ENCODE measurements at places on chromosomes 7 and 10.

GRCh38 chr7:30389791-30390190 is 88.8 kb downstream of the NOD1 start:
- DNase-seq, result no peak

DNA sequence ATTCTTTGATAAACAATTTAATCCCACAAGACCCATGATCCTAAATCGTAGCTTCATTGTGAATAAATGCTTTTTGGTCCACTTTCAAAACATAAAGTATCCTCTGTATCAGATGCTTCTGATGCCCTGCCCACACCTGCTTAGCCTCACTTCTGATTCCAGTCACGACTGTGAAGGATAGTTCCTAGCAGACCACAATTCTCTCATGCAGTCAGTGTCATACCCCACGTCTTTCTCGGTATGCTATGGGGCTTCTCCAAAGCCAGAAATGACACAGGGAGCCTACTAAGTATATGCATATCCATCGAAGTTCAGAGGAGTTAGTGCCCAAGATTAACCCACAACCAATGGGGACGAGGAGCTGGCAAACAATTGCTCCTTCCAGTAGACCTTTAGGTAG is 27.6 kb upstream of the CTNNA3 start:
- DNase-seq, result no peak

DNA sequence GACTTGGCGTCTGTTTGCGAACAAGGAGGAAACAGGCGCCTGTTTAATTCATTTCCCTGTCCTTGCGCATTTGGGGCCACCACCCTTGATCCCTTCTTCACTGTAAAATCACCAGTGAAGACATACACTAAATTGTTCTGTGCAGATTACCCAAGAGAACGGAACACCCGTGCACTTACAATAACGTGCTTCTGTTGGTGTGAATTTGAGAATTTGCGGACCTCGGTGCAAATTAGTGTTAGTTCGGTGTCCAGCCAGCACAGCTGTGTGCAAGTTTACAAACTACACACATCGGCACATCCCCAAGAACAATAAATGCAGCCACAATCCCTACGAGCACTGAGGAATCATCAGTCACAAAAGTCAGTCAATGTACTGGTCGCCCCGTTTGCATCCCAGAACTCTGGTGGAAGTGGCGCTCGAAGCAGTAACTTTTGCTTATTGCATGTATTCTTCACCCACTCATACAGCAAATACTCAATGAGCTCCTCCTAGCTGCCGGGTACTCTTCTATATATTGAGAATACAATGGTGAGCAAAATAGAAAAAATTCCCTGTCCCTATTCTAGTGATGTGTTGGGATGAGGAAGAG is 786 bp upstream of the CNOT4 start:
- DNase-seq, result no peak

GRCh38 chr7:41889472-41889871 is 186.6 kb upstream of the INHBA start:
- DNase-seq, result no peak

DNA sequence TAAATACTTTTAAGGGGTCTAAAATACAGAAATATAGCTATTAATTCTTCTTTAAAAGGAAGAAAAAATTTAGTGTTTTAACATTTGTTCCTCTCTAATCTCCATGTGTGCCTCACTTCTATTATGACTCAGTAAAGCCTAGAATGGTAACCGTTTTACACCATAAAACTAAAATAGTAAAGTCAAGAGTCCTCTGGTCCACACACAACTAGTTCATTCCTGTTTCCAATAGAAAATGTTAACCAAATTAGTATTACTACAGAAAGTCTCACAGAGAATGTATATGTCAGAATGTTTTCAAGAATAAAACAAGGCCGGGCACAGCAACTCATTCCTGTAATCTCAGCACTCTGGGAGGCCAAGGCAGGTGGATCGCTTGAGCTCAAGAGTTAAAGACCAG is 55.8 kb downstream of the CNOT4 start:
- DNase-seq, result no peak

DNA sequence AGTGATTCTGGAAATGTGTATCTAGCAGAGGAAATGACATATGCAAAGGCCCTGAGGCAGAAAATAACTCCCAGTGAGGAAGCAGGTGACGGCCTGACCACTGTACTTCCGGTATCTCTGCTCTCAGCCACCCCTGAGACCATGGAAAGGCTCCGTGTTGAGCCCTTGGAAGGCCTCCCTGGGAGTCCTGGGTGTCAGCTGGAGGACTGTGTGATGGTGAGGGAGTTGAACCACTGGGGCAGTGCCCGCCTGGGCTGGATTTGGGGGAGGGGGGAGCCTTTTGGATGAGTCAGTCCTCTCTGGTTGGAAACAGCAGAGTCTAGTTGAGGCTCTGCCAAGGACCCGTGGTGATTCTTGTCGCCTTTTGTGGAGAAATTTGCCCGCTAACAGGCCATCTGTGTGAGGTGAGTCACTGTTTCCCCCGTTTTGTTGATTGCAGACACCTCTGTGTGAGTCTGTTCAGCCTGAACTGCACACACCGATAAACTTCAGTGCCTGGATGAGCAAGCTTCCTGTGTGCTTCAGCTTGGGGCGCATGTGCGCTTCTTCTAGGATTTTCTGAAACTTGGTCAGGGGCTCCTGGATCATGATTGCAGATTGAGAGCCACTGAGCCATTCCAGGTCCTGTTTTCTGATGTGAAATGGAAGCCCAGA is 98.6 kb downstream of the GRK5 start:
- DNase-seq, result peak; percentile 77

- no peak for DNase-seq
Measured at GRCh38 chr7:55198634-55199392, 166.3 kb upstream of the LANCL2 start.

DNA sequence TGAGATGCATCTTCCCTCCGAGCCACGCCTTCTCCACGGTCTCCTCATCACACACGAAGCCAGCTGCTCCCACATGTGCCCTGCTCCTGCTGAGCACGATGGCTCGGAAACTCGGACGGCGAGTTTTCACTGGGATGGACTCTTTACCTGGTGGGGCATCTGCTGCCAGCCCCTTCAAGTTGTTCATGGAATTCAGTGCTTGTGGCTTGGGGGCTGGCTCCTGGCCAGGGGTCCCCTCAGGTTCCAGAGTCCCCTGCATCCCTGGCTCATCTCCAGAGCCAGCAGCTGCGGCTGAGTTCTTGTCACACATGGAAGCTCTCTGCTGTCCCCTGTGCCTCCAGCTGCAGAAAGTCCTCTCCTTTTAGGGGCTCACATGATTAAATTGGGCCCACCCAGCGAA is 654.0 kb downstream of the SDK1 start:
- no peak for DNase-seq

DNA sequence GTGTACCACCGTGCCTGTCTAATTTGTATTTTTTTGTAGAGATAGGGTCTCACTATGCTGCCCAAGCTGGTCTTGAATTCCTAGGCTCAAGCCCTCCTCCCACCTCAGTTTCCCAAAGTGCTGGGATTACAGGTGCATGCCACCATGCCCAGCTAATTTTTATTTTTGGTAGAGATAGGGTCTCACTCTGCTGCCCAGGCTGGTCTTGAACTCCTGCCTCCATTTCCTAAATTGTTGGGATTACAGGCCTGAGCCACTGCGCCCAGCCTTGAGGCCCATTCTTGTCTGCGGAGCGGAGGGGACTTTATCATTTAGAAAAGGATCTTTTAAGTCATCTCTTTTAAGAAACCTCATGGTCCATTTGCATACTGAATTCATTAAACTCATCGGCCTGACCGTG is 221.4 kb upstream of the SH2B2 start:
- no peak for DNase-seq

DNA sequence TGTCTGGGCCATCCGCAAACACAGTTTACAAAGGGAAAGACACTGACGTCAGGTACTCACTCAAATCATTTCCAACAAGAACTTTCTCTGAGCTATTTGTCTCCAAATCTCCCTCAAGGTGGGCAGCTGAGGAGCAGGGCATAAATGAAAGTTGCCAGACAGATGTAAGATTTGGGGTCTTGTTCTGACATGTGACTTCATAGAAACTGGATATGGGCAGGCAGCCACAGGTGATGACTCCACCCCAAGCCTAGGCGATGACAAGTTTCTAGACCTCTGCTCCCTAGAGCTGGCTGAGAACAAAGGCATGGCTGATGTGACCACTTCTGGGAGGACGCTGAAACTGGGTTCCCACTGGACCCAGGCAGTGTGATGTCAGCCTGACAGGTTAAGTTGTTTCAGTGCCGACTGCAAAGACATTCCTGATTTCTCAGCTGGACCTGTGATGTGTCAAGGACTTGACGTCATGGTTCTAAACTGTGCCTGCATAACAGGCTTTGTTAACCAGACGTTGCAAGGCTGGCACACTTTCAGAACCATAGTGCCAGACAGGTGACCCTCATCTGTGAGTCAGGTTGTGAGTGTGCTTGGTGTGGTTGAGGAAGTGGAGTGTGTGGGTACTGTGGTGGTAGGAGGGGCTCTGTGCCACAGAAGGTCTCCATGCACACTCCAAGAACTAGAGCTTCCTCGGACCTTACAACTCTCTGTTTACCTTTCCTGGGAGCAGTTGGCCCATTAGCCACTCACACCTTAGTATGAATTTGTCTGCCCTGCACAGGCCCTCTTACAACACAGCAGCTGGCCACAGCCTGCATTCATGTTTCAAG is 39.9 kb upstream of the EBF3 start:
- no peak for DNase-seq

- DNase-seq, result no peak
Measured at GRCh38 chr7:43768887-43769272, 10.4 kb downstream of the BLVRA start.

DNA sequence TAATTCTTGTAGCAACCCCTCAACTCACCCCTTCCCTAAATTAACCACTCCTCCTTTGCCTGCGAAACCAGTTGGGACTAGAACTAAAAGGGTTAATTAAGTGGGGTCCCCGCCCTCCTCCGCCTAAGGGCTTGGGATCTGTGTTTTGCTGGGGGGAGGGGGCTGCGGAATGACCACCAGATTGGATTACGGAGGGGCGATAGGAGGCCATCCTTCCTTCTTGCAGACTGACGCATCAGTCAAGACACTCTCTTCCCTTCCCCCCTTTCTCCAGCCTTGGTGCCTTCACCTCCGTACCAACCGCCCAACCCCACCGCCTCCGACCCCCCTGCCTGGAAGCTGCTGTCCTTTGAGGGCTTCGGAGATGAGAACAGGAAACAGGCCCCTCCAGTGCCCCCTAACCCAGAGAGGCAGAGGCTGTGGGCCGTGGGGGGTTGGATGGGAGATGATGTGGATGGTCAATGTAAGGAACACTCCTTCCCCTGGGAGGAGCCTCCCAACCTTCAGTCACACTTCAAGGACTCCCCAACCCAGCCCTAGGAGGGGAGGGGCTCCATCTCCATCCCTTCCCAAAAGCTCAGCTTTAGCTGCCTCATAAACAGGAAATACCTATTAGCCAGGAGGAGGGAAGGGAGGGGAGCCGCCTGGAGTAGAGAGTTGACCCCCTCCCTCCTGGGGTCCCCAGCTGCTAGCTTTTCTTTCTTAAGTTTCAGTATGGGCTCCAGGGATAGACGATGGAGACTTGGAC is 997 bp upstream of the LDB1 start:
- DNase-seq, result no peak
